Germinal center (tissue), 1 donor: ENCODE measurements at places on chromosomes 16 and 17.

DNA sequence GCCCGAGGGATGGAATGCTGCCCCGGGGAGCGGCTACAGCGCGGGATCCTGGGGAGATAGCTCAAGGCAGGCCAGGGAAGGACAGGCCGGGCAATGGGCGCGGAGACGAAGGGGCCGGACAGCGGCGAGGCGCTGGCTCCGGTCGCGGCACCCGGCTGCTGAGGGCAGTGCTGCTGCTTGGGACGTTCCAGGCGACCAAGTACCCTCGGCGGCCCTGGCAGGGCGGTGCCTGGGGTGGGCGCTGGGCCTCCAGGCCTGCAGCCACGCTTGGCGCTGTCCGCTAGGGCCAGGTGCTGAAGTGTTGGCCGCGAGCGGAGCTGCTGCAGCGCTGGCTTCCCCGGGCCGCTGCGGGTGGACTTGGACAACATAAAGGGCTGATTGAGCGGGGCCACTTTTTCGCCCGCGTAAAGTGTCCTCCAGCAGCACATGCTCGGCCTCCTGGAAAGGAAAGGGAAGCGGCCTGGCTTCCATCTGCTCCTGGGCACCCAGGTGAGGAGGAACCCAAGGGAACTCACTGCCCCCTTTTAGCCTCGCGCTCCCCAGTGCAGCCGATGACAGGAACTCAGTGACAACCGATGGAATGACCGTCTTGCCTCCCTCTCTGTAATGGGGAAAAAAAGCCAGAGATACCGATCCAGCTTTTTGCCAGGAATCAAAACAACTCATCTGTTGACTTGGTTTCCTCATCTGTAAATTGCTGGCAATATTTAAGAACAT lies 23.7 kb downstream of the CLEC3A start:
- DNase-seq = peak; percentile 13

GRCh38 chr17:51435641-51436091 lies 175.3 kb downstream of the UTP18 start:
- peak; percentile 37 for DNase-seq

DNA sequence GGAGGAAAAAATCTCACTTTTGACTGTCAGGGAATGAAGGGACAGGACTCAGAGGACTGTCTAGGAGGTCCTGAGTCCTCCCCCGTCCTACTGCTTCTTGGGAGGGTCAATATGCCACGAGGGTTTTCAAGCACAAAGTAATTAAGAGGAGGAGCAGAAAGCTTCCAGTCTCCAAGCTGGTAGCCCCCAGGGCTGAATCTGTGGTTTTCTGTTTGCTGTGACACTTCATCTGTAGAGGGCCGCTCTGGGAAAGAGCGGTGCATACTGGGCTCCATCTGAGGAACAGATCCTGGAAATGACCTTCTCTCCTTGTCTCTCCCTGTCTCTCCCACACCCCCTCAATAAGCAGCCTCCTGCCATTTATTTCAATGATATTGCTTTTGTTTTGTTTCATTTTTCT lies 180.1 kb upstream of the SDK2 start:
- no peak for DNase-seq

DNA sequence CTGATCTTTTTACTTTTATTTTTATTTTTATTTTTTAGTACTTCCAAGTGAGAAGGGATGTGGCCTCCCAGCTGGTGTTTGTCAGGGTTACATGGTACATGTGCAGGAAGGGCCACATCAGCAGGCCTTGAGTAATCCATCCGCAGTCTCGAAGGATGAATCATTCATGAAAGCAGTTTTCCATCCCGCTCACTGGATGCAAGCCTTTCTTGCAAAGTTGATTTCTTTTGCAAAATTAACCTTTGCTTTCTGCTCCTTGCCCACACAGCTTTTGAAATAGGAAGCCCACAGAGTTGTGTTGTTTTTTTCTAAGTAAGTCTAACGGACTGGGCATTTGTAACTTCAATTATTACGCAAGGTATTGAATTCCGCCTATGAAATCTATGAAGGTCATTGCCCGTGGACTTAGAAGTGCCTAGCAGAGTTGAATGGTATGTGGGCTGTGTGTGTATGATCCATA lies 157.4 kb downstream of the PRKCA start:
- DNase-seq = no peak

- no peak for DNase-seq
These were observed 135.6 kb downstream of the AATF start for GRCh38 chr17:37084372-37084771.

GRCh38 chr17:77096570-77097214 lies 44.1 kb upstream of the SEC14L1 start:
- DNase-seq = peak; percentile 47

GRCh38 chr17:62884781-62885180 lies 76.7 kb upstream of the MARCHF10 start:
- DNase-seq = no peak

- no peak for DNase-seq
These were observed 169.3 kb downstream of the PARN start for GRCh38 chr16:14460726-14461125.

DNA sequence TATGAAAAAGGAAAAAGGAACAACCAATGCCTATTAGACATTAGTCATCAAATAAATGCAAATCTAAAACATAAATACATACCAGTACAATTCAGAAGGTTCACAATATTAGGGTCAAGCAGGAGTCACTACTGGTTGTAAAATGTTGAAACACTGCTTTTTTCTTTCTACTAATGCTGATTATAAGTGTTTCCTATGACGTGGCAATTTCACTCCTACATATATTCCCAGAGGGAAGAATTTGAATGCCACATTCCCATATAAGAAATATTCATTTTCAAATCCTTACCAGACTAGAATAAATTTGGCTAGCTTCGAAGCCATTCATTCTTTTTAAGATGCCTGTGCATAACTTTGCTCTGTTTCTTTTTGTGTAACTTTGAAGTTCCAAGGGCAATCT lies 2.6 kb upstream of the KRTAP9-2 start:
- DNase-seq = no peak

- DNase-seq = no peak
These were observed 260.8 kb upstream of the TNRC6C start for GRCh38 chr17:77697480-77698400.

GRCh38 chr17:43840814-43841213 lies 6.2 kb upstream of the CD300LG start:
- DNase-seq = no peak

DNA sequence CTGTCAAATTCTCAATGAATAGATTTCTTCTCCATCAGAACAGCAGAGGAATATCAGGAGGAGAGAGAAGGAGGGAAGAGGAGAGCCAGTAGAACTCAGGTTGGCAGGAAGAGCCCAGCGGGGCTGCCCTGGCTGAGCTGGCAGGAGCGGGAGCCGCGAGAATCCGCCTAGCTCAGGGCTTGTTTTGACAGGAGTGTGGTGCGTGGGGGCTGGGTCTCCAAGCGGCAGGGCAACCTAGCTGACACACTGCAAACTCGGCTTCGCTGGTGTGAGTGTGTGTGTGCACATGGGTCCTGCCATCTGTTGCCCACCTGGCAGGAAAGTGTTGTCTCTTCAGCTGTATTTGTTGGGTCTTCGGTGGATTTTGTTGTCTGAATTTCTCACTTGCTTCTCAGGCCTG lies 27.9 kb upstream of the BCAR1 start:
- no peak for DNase-seq

- peak; percentile 84 for DNase-seq
These were observed 56.6 kb upstream of the GSE1 start for GRCh38 chr16:85556456-85557082.

DNA sequence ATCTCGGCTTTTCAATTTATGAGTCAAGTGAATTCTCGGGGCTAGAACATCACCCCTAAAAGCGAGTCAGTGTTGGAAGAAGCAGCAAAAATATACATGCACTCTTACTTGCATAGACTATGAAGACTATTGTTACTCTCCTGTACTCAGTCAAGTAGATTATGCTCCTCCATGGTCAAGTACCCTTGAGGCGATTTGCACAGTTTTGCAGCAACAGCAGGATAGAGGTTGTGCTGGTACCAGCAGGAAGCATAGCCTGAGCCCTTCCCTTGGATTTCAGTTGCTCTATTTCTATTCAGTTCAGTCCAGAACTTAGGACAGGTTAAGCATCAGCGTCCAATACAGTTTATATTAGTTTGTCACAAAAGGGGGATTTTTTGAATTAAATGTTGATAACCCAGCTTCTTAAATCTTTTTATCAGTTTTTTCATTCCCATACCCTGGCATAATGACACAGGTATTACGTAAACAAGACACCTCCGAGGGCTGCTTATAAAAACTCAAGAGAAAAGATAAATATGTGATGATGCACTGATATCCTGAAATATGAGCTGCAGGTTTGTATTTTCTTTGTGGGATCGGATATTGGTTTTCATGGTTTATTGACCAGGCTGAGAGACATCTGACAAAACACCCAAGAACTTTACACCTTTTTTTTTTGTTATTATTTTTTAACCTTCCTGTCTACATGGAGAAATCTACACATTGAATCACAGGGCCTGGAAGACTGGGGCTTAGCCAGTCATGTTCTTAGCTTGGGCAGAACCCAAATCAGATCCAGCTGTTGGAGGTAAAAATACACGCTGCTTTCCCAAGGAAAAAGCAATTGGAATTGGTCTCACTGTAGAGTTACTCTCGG lies 144.1 kb downstream of the PITPNC1 start:
- DNase-seq = no peak

- no peak for DNase-seq
These were observed 216.3 kb upstream of the PSMD7 start for GRCh38 chr16:74080311-74080710.

- DNase-seq = peak; percentile 89
These were observed 4.2 kb downstream of the TRADD start for GRCh38 chr16:67155295-67156142.

DNA sequence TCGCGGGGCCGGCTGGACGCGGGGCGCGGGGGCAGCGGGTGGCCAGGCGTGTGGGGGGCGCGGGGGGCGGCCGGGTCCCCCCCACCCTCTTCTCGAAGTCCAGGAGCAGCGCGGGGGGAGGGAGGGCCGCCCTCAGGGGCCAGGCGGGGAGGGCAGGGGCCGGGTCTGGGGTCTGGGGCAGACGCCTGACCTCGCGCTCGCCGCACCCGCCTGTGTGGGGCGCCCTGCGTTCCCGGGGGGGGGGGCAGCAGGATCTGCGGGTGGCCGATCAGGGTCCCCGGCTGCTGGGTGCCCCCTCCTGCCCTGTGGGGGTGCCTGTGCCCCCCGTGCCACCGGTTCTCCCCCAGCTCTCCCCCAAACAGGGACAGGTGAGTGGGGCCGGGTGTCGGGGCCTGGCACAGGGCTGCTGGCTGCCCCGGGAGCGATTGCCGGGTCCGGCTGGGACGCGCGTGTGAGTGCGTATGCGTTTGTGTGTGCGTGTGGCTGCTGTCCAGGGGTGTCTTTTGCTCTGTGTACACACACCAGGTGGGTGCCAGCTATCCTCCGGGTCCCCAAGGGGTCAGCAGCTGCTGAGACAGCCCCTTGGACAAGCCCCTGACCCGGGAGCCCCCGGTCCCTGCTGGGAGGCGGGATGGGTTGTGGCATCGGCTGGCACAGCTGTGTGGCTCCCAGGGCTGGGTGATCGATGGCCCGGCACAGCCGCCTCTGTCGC lies 663 bp downstream of the PRR35 start:
- DNase-seq = no peak

- DNase-seq = no peak
These were observed 8.1 kb downstream of the CTRL start for GRCh38 chr16:67923414-67924116.

DNA sequence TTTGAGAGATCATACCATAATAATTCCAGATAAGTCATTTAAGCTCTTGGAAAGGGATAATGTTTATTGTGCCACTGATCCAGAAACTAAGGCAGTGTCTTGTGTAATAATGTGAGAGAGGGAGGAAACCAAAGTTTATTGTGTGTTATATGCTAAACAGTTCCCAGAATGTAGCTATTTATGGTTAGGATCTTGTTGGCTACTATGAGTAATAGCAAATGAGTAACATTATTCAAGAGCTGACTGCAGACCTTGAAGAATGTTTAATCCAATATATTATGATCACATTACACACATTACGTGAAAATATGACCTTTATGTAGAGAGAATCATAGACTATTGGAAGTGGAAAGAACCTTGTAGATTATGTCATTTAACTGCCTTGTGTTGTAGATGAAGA lies 139.5 kb downstream of the BCAS3 start:
- DNase-seq = no peak

- DNase-seq = no peak
These were observed 72.0 kb upstream of the TOX3 start for GRCh38 chr16:52618753-52619497.

DNA sequence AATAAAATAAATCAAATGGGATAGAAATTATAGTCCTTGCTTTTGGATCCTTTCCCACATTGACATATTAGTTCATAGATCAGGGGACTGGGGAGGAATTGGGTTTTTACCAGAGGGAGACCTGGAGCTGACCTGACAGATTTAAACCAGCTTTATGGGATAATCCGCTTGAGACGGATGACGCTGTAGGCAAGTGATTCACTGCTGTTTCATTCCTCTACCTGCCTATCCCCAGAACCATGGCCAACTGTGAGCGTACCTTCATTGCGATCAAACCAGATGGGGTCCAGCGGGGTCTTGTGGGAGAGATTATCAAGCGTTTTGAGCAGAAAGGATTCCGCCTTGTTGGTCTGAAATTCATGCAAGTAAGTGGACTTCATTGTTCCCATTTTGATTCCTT lies 2.1 kb downstream of the NME1 start:
- no peak for DNase-seq

GRCh38 chr17:4721203-4722135 lies 9.8 kb upstream of the MED11 start:
- DNase-seq = no peak

- DNase-seq = no peak
These were observed 47.8 kb downstream of the ANKRD11 start for GRCh38 chr16:89442588-89442987.

DNA sequence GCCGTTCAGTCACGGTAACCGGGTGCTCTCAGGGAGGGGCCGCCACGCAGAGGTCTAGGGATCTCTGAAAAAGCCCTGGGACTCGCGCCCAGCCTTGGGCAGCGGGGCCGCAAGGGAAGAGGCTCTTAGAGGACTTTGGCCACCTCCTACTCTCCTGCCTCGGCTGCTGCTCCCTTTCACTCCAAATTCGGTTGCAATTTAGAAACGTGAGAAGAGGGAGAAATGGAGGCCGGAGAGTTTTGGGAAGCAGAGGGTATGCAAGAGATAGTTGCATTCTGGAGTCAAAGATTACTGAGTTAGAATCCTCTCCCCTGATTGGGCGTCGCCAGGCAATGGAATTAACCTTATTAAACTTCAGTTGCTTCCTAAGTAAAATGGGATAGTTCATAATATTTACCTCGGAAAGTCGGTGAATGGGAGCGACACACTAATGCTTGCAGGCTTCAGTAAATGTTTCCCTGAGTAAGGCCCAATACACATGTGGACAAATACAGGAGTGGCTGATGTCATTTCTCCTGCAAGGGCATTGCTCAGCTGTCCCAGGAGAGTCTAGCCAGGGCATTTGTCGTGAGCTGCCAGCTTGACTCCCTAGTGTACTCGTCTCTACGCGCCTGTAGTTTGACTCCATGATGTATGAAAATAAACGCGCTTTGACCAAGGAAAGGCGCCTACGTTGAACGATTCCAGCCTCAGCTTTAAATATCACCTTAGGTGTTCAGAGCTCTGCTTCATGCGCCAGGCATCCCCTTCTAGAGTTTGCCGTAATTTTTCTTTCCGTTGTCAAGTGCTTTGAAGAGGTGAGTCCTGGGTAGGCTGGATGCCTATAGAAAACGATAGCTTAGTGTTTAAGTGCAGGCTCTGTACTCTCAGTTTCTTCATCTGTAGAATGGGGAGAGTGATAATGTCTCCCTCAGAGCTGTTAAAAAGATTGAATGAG lies 667 bp downstream of the OGFOD1 start:
- peak; percentile 75 for DNase-seq

- DNase-seq = no peak
These were observed 2.1 kb downstream of the ATP5PD start for GRCh38 chr17:75044716-75045115.
